Stomach (tissue), 19 donors: ENCODE measurements at places on chromosomes 2 and 18. TPM values are rescaled to one million over a fixed set of nuclear protein-coding genes. Genes with fewer than 3 reads are reported as not detected.

CHST9 gene
- total RNA-seq: 0.58 TPM

DNA sequence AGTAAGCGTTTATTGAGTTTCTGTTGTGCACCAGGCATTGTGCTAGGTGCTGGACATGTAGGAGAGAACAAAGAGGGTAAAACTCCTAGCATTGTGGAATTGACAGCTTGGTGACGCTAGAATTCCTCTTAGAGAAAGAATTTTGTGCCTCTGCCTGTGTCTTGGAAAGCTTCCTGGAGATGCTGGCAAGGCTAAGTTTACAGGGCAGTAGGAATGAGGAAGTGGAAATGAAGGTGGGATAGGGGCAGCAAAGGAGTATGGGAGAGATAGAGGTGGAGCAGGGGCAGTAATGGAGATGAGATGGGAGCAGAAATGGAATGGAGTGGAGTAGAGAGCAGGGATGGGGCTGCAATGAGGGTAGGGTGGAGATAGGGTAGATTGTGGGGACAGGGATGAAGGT, 29.8 kb downstream of the GPR39 start:
- H3K4me1 ChIP-seq: peaks cover 8% of the 10 kb centered on the region
- H3K36me3 ChIP-seq: no peaks in the 10 kb centered on the region
- no peak for DNase-seq
- no peak overlapping the region for H3K27ac ChIP-seq
- H3K27me3 ChIP-seq: no peaks in the 10 kb centered on the region

DNA sequence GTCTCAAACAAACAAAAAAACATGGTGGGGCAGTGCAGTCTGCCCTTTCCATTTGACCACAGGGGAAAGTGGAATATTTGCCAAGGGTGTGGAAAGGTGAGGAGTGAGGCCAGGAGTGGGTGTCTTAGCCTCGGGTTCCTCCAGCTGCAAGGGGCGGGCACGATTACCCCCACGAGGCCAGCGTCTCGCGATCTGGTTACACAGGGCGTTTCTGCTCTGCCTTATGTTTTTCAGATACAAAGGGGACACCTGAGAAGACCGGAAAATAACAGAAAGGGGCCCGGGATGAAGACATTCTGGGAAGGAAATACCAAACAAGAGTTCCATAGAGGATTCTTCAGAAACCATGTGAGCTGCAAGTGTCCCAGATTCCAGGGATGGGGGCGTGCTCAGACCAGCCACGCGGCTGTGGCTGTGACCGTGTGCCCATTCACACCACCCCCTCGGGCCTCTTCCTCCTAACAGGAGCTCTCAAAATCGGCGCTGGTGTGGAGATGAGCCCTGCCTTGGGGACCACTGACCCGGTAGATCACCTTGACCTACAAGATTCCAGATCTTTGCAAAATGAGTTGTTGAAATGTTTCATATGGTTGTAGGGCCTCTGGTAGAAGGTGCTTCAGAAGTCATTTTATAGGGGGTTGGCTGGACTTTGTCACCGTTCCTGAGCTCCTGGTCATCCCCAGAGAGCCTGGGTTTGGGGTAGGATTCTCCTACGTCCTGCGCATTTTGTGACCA, 34.2 kb downstream of the FAM178B start:
- peak overlapping the region; percentile 77 for H3K27ac ChIP-seq
- no peak overlapping the region for H3K4me3 ChIP-seq
- no peak for DNase-seq
- H3K36me3 ChIP-seq: no peaks in the 10 kb centered on the region

TEX44 gene
- total RNA-seq: not detected

KYNU gene
- total RNA-seq: 9.7 TPM

DNA sequence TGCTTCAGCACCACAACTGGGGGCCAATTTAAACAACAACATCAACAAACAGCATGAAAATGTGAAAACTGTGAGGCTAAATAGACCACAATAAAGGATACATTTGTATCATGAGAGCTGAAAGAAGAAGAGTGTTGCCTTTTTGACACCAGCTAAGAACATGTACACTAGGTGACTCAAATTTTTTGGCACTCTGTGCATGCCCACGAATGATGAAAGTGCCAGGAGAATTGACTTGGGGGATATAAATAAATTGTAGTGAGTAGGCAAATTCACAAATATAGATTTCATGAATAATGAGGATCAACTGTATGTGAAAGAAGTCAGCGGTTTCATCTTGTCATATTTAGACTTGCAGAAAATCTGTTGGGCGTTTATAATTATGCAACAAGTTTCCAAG, 1388.0 kb upstream of the LRRTM1 start:
- no peak overlapping the region for H3K27ac ChIP-seq
- no peak overlapping the region for H3K4me3 ChIP-seq
- H3K4me1 ChIP-seq: no peaks in the 10 kb centered on the region

DNA sequence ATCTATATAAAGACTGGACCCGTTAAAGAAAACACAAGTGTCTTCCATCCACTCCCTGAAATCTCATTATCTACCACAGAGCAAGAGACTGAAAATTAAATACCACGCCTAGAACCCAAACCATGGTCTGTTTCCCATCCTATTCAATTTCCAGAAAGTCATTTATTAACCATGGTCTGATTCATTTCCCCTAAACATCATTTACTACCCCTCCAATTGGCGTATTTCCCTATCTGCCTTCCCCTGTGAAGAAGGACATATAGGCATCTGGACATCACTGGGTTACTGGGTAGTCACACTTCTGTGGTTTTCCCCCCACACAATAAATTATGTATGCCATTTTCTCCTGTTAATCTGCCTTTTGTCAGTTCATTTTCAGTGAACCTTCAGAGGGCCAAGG, 30.8 kb downstream of the CCDC93 start:
- H3K27ac ChIP-seq: no peak overlapping the region
- peaks cover 8% of the 10 kb centered on the region for H3K36me3 ChIP-seq
- no peak for DNase-seq
